ENCODE measurements at places on chromosomes 3 and 15. TPM values are rescaled to one million over a fixed set of nuclear protein-coding genes. Genes with fewer than 3 reads are reported as not detected.
A peak's percentile ranks its signal among the peaks of the same experiment; 100 is the strongest.

The GOLGA8Q gene
- total RNA-seq, result not detected

DNA sequence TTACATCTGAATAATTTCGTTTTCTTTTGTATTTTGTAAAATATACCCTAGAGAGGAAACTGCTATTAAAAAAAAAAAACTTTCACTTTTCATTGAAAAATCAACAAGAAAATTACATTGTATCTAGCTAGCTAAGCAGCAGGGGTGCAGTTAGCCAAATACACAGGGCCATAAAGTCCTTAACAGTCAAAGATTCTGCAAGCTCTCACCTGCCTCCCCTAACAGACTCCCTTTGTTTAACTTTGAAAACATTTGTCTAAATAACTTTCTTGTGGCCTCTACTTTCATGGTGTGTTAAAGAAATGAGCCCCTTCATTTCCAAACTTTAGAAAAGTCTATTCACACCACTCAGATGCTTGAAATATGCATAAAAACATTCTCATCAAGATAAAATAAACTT lies 23.3 kb downstream of the CBLB start:
- no peak for DNase-seq

DNA sequence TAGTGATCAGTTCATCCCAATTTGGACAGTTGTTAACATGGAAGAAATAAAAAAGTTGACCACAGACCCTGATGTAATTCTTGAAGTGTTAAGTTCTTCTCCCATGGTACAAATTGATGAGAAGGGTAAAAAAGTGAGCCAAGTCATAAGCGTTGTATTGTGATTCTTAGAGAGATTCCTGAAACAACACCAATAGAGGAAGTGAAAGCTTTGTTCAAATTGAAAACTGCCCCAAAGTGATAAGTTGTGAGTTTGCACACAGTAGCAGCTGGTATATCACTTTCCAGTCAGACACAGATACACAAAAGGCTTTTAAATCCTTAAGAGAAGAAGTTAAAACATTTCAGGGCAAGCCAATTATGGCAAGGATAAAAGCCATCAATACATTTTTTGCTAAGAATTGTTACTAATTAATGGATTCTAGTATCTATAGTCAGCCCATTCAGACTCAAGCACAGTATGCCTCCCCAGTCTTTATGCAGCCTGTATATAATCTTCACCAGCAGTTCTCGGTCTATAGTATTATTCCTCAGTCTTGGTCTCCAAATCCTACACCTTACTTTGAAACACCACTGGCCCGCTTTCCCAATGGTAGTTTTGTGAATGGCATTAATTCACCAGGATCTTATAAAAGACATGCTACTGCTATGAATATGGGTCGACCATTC lies 38.2 kb downstream of the CDIN1 start:
- no peak for DNase-seq

DNA sequence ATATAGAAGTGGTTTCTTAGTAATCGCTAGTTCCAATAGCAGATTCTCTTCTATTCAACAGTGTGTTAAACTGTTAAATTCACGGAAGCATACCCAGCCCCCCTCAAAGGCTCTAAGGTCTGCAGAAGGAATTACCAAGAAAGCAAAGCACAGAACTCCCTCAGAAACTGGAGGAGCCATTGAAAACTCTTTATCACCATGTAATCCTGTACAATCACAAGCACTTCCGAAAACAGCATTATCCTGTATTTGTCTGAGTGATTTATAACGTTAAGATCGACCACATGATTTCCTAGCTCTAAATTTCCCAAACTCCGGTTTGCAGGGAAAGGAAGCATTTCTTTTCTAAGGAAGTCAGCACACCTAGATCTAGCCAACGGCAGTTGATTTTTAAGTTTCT lies 20.0 kb downstream of the MYO1E start:
- no peak for DNase-seq

- no peak for DNase-seq
These were observed 195.2 kb upstream of the STRIT1 start for GRCh38 chr3:155488671-155489070.

DNA sequence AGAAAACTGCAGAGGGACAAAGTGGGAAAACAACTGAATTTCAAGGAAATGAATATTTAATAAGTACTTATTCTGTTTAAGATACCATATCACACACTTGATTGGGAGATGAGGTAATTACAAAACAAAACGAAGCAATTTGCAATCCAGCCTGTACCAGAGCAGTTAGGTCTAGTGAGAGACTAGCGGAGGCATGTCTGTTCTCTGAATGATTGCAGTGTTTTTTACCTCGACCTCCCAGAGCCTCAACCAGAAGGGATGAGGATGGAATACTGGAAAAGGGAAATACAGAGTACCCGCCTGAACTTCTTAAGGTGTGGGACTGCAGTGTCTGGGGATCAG lies 59.5 kb downstream of the PIK3CB start:
- DNase-seq, result no peak

- no peak for DNase-seq
These were observed 463.4 kb downstream of the ZIC1 start for GRCh38 chr3:147872568-147872967.

DNA sequence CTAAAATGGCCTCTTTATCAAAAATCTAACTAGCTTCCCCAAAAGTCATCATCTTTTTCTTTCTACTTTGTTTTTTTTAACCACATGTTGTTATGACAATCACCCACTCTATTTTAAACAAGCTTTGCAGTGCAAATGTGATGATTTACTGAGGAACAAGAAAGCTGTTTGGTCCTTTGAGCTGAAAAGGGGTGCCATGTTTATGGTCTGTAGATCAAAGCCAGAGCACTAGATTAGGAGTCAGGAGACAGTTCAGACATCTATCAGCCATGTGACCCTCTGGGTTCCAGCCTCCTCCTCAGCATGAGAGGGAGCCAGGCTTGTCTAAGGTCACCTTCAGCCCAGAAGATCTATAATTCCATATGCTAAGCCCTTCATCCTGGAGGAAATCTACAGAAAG lies 65.9 kb downstream of the RPL22L1 start:
- peak; percentile 16 for DNase-seq

- DNase-seq, result no peak
These were observed 55.3 kb downstream of the ISL2 start for GRCh38 chr15:76391847-76392246.

DNA sequence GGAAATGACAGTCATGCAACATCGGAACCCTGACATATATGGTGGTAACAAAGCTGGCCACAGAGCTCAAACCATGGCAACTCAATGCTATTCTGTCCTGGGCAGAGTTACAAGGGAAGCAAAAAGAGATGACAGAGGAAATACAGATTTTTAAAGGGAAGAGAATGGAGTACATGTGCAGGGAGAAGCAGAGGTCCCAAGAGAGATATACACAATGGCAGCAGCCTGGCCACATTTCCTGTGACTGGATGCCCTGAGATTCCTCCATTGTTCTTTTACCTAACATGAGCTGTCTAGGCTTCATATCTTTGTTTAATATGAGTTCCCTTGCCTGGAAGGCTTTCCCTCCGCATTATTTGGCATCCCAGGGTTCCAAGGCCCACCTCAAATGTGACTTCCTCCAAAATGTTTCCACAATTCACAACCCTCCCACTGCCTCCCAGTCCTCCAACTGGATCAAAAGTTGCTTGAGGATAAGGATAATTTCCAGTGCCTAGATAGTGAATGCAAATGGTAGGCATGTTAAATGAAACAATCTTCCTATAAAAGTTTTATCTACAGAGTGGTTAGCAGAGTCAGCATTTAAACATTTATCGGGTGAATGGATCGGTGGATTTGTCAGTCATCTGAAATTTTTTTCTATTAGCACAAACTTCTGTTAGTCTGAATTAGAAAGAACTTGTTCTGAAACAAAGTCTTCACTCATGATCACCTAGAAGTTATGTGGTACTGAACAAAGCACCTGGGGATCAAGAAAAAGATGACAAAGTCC lies 86.2 kb downstream of the DHX30 start:
- no peak for DNase-seq

Data from RPMI7951 (cell line).